ENCODE measurements at places on chromosomes 16 and 17.

DNA sequence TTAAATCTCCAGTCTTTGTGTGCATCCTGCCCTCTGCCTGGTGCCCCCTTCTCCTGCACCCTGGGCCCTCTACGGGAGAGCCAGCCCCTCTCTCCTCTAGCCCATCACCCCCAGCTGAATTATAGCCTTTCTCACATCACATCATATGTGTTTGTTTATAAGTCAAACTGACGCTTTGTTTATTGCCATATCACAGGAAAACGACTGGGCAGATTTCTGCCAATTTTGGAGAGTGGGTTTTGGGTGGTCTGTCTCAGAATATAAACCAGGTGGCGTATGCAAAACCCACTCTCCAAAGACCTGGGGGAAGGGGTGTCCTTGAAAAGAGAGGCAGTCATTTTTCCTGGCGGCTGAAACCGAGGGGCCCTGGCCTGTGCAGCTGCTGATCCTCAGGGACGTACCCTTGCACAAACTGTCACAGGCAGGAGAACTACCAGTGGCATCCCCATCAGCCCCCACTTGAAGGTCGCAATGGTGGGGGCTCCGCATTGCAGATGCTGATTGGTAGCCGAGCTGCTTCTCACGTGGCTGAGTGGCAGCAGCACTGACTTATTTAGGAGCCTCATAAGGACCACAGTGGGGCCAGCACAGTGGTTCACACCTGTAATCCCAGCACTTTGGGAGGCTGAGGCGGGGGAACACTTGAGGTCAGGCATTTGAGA lies 34.8 kb upstream of the CDC42EP4 start:
- no peak for DNase-seq

DNA sequence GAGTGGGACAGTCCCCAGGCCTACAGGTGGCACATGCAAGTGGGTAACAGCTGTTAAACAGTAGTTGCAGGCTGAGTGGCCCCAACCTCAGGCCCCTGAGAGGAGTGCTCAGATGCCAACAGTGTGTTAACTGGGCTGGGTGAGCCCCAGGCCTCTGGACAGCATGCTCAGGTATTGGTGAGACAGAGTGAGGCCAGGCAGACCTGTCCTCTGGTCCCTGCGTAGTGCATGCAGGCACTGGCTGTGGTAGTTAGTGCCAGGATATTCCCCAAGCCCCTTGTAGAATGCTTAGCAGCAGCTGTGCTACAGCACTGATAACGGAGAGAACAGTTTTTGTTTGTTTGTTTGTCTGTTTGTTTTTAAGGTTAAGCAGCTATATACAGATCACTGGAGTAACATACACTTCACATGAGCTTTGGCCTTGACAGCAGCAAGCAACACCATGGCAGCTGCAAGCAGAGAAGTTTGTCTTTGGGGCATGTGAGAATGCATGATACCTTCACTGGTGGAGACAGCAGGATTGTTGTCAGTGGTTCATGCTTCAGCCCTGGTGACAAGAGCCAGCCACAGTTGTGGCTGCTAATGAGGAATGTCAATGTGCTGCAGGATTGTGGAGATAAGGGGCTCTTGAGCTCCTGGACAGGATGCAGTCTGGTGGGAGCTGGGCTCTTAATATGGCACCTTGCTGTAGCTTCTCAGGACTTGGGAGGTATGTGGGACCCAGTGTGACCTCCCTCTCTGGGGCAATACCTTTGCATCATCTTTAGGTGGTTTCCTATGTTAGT lies 614.4 kb downstream of the CDH11 start:
- no peak for DNase-seq

DNA sequence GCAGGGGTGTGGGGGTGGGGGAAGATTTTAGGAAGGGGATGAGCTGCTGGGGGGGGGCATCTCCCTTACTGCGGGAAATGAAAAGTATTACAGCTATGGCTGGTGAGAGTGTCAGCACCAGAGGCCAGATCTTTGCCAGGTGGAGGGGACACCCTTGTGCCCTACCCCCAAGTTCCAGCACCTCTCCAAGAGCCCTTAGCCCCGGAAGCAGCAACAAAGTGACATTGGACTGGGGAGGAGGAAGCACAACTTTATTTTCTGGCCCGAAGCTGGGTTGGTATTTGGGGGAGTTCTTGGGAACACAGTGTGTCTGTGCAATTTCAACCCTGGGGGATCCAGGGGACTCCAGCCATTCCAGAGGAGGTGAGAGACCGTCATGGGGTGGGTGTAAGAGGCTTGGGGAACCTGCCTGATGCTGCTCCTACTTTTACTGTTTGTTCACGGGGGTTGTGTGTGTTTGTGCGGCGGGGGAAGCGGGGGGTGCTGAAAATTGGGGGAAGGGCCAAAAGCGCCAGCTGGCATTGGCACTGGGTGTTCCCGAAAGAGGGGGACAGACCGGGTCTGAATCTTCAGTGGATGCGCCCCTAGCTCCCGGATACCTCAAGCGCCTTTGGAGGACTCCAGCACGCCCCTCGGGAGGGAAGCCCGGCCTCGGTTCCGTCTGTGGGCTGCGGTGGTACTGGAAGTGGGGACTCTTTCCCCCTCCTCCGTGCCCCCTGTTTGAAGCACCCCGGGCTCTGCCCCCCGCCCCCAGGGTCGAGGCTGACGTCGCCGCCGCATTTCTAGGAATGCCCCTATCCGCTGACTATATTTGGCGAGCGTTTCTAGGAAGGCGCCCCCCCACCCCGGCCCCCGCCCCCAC lies 230.3 kb downstream of the MRTFB start:
- DNase-seq = peak; percentile 15

GRCh38 chr17:49197346-49197998 lies 12.9 kb downstream of the GNGT2 start:
- DNase-seq = no peak

DNA sequence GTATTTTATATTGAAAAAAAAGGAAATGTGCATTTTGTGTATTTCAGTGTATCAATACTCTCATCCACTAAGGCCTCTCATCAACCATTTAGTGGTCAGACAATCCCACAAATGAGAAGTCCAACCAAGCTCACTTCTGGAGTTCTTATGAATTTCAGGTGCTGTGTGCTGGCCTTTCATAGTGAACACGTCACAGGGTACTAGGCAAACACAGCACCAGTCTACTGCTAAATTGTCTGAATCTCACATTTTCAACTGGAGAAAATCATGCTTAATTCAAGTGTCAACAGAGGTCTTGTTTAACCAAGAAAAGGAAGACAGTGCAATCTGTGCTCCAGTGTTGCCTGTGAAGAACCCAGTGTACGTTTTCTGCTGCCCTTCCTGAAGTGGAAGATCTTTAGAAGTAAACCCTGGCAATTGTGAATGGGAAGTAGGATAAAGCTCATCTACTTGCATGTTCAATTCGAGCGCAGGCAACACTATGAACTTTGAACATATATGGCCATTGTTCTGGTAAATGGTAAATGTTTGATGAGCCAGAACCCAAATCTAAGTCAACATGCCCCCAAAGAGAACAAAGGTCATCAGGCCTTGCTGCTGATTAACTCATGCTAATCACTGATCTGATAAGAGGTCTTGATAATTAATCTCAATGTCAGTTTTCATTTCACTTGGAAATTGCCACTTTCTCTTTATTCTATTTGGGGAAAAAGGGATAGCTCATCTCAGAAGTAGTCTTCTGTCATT lies 439.2 kb upstream of the SOX9 start:
- DNase-seq = no peak

DNA sequence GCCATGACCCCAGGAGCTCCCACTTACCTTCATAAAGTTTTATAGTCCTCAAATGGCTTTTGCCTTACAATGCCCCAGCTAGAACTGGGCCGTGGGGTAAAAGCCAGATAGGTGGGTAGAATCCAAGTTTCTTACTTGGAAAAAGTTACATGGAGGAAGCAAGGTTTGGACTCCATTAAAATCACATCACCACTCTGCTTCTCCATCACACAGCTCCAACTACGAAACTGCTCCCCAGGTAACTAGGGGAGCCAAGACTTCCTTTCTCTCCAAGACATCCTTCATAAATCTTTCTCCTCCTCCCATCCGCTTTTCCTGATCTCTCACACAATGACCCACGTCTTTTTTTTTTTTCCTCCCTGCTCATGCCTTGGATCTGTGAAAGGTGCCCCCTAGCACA lies 130.8 kb upstream of the RCVRN start:
- no peak for DNase-seq

DNA sequence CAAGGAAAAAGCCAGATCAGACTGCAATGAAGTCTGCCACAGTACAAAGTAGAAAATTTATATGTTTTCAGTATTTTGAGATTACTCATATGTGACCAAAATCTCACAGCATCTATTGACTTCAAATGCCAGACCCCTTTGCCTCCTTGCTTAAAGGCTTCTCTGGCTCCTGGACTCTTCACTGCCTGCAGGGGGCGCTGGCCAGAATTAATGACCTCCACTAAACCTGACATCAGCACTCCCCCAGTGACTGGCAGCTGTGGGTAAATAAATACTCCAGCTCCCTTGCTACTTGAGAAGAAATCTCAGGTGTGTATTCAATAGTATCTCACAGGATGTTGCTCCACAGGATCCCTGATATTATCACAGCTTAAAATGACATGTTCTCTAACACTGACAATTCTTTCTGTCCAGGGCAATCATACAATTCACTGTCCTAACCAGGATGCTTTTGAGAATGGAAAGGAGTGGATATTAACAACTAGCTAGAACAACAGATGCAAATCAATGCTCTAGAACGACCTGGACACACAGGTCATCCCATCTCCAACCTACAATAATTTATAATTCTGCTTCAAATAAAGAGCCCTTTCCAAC lies 4.0 kb downstream of the BECN1 start:
- DNase-seq = peak; percentile 75

DNA sequence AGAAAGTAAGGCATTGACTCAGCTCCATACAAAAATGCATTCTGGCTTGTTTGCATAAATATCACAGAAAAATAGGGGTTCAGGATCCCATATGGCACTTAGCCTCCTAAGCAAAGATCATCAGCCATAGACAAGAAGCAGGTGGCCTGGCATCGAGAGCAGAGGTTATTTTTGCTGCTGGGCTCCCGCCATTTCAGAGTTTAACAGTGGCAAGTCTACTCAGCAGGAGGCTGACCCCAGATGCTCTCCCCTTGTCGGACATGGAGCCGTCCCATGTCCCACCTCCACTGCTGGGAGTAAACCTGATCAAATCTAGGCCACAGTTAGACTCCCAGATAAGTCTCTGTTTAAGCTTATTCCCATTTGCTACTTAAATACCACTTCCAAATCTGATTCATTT lies 269.1 kb downstream of the FTO start:
- DNase-seq = no peak

- DNase-seq = peak; percentile 9
Observed at GRCh38 chr16:70659953-70660671, 13.8 kb downstream of the IL34 start.

- DNase-seq = peak; percentile 90
Observed at GRCh38 chr16:10876799-10877341, at the start of gene CIITA. Gene CIITA (plus strand): TSS chr16:10877202. CDS start chr16:10877331, 129 bp downstream.

GRCh38 chr16:81604960-81605383 lies 160.4 kb downstream of the CMIP start:
- DNase-seq = no peak

DNA sequence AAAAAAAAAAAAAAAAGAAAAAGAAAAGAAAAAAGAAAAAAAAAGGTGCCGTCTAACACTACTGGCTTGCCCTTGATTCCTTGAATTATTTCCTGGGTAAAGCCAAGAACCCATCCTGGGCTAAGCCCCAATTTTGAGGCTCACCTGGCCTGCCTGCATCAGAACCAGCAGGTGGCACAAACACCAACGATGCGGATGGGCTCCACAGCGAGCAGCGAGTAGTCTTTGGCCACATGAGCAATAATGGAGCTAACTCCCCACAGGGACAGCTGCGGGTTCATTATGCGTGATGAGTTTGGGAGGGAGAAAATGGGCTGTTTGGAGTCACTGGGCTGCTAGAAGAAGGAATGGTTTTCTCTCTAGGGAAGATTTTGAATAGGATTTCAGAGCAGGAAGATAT lies 91.1 kb downstream of the ASIC2 start:
- DNase-seq = no peak

DNA sequence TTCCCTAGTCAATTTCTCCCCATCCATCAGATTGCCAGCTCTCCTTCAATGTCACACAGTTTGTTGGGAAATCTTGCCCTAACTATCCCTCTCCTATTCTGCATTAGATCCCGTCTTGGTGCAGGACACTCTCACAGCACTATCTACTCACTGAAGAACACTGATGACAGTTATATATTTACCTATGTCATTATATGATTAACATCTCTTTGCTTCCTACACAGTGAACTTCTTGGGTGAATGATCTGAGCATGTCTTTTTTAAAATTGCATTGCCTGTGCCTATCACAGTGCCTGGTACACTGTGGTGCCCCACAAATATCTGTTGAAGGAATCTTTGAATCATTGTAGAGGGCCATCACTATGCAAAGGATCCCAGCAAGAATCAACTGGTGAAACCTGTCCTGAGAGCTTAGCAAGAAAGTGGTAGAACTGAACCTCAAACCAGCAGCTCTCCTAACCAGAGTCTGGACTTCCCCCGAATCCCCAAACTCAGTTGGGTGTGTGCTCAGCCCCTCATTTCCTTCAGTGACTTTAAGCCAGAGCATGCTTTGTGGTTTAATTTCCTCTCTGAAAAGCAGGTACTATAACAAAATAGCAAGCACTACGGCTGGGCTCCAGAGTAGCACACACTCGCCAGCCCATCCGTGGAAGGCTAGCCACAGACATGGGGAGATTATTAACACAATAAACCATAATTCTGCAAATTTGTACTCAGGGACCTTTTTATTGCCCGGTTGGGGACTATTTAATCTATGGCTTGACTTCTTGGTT lies 680.7 kb upstream of the SALL1 start:
- DNase-seq = no peak

DNA sequence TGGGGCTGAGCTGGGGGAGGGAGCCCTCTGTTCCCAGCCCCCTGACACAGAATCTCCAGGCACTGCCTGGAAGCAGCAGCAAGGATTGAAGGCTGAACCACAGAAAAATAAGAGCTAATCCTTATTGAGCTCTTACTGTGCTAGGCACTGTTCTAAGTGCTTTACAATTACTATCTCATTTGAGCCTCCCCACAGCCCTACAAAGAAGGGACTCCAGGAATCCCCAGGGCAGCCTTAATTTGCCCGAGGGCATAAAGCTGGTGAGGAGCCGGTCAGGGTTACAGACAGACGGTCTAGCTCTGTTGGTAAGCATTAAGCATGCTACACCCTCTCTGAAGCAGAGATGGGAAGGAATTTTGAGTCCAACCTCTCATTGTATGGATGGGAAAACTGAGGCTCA lies 7.0 kb downstream of the SAMD14 start:
- no peak for DNase-seq

GRCh38 chr17:6099492-6099891 lies 29.3 kb downstream of the WSCD1 start:
- no peak for DNase-seq

DNA sequence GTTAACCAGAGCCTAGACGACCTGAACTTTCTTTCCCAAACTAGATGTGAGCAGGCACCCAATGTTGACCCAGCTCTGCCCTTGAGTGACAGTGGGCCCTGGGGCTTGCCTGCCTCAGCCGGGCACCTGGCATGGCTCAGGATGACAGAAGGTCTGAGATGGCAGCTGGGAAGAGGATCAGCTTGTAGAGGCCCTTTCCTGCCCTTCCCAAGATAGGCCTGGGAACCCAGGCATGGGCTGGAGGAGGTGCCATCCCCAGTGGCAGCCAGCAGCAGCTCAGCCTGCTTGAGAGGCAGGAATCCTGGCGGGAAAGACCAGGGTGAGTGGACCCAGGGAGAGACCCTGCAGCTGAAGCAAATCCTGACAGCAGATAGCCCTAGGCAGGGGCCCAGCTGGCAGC lies 59.1 kb downstream of the PIPOX start:
- no peak for DNase-seq
